NCI-H526 (cell line): ENCODE measurements at places on chromosomes 4 and X.

DNA sequence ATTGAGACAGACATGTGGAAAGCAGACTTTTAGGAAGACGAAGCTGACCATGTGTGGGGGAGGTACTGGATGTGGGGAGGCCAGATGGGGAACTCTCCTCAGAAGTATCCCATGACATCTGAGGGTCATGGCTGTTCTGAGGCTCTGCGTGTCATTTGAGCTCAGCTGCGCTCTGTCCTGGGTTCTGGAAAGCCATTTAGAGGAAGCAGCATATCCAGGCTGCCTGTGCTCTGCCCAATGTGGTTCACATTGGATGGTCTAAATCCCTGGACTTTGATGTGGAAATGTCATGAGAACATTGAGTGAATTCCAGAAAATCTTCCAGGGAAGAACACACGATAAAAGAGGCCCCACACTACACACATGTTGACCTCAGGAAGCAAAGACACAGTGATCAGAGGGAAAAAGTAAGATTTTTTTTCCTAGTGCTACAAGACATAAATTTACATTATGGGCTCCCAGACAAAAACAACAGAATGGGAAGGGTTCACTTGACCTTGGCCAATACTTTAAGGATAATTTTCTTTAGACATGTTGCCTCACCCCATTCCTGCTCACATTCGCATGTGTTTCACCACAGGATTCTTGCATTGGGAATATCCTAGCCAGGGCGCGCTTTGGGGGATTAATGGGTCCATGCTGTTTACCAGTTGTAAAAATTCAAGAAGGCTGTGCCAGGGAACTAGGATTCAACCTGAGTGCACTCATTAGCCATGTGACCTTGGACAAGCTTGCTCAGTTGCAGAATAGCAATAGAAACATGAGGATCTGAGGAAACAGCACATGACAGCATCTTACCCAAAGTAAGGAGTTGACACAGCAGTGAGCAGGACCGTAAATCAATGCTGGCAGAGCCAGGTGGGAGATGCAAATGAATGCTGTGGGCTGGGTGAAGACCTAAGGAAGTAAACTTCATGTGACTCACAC lies 73.2 kb upstream of the C1QTNF7 start:
- DNase-seq: no peak

GRCh38 chr4:181870326-181870725 lies 372.9 kb upstream of the TENM3 start:
- no peak for DNase-seq

- DNase-seq: no peak
Observed at GRCh38 chrX:15384304-15384703, at the start of gene VEGFD. VEGFD (minus strand) TSS chrX:15384413; CDS start chrX:15383946, 467 bp downstream.

- DNase-seq: no peak
Observed at GRCh38 chrX:132406106-132406505, 82.7 kb downstream of the MBNL3 start.

- DNase-seq: peak; percentile 96
Observed at GRCh38 chr4:170259631-170260153, 169.9 kb upstream of the AADAT start.

DNA sequence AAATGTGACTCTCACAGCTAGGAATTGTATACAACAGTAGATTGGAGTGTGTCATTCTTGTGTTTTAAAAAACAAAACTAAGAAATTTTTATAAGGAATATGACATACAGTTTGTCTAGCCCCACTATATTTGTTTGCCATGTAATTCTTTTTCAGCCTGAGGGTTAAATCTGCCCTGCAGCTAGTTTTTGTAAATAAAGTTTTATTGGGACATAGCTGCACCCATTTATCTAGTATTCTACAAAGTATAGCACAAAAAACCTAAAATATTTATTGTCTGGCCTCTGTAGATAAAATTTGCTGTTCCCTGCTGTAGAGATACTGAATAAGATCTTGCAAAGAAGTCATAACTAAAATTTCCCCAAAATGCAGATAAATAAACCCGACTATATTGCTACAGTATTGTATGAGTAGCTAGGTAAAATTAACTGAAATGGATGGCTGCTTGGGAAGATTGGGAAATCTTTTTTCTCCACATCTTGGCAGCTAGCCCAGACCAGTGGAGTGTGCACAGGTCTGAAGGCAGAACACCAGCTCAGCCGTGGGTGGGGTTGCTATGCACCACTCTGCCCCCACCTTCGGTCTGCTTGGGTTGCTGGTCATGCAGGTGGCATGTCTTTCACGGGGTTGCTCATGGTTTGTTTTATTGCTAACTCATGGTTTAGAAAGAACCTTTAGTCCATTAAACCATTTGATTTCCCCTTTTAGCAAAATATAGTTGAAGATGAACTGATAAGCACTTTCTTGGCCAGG lies 127.9 kb downstream of the KLHL8 start:
- no peak for DNase-seq

DNA sequence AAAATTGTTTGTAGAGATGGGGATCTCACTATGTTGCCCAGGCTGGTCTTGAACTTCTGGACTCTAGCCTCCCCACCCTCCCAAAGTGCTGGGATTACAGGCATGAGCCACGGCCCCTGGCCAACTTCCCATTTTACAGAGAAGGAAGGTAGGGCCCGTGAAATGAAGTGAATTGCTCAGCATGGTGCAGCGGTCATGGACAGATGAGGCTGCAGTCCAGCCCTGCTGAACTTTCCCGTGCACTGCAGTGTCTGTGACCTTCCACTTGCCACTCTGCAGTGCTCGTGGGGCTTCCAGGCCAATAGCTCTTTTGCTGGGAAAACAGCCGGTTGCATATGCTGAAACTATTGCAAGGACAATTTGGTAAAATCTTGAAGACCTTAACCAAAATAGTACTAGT lies 454.4 kb upstream of the FAT1 start:
- no peak for DNase-seq

DNA sequence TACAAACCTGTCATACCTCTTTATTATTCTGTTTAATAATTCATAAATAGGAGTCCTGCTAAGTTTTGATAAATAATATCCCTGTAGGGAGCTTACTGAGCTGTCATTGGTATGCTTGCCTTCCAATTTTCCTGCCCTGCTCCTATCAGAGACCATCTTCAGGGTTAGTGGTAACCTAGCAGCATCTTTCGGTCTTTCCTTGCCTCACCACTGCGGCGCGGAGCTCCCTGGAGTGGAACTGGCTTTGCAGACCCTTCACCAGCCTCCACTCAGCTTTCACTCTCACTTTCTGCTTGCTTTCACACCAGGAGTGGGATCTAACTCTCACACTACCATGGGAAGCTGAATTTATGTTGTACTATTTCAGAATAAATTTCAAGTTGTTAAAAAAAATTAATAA lies 481.7 kb upstream of the ATOH1 start:
- no peak for DNase-seq

- no peak for DNase-seq
Observed at GRCh38 chr4:165133150-165133549, 20.5 kb upstream of the TMEM192 start.

DNA sequence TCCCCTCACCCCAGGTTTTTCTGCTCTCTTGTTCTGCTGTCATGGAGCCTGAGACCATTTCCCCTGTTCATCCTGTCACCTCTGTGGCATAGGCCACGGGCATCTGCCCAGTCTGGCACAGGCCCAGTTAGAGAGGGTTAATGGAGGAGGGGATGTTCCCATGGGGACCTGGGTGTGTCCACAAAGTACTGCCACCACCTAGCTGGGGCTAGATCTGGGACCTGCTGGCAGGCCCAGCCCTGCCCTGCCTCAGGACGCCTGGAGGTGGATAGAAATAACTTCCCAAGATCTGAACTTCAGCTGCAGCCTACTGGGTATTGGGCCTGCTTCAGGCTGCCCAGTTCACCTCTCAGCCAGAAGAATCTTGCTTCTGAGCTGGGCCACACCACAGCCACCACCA lies 13.5 kb downstream of the EFNB1 start:
- DNase-seq: no peak

- DNase-seq: no peak
Observed at GRCh38 chr4:26964512-26964911, 103.9 kb downstream of the STIM2 start.

- DNase-seq: no peak
Observed at GRCh38 chr4:113665036-113665435, 96.5 kb downstream of the CAMK2D start.

- DNase-seq: no peak
Observed at GRCh38 chr4:108651014-108651791, 804 bp downstream of the OSTC start.

DNA sequence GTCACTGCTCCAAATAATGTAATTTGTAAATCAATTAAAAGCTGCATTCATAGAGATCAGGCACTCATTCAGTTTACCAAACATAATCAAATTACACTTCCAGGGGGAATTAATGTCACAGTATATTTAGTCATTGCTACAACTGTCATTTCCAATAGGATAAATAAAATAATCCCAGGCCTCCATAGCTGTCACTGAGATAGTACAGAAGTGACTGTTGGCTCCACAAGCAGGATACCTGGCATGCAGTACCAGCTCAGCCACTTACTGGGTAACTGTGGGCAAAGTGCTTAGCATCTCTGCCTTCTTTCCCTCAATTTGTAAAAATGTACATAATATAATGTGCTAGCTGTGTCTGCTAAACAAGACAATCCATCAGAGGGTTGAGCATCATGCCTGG lies 128.1 kb downstream of the CAMK2D start:
- DNase-seq: peak; percentile 12

DNA sequence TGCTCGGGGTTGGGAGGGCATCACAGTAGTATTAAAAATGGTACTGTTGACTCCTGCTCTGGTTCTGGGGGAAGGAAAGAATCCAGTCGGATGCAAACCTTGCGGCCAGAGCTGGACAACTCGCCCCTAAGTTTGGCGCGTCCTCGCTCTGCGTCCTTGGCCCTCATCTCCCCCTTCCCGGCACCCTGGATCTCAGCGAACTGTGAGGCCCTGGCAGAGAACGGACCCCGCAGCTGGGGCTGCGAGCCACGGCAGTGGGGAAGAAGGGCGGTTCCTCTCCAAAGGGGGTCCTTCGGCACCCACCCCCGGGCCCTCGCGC lies 14.0 kb downstream of the ARHGEF6 start:
- DNase-seq: peak; percentile 36

DNA sequence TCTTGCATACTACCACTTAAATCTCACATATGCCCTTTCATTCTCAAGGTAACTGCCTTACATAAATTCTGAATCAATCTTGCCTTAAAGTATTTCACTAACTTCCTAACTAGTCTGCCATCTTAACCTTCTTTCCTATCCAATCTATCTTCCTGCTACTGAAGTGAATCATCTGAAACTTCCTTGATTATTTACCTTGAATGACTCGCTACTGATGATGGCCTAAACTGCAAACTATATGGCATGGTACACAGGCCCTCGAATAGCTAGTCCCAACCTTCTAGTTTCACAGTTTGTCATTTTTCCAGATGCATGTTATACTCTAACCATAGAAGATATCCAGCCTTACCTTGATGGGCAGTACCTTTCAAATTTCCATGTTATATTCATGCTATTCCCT lies 19.9 kb downstream of the PHKA1 start:
- no peak for DNase-seq

- peak; percentile 47 for DNase-seq
Observed at GRCh38 chrX:10156199-10157031, at the start of gene CLCN4. CLCN4 (plus strand) TSS chrX:10156975; CDS start chrX:10185033, 28,058 bp downstream.

DNA sequence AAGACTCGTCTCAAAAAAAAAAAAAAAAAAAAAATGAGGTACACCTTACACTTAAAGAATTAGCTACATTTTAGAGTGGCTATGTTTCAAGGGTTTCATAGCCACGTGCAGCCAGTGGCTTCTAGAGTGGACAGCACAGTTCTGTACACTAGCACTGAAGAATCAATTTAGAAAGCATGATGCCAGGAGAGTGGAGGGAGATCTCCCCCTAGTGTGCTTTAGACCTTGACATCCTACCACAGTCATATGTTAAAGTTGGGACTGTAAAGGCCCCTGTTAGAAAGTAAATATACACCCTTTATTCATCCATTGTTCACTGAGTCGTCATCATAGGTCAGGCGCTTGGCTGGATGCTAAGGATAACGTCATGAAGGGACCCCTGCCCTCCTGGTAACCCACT lies 179.4 kb downstream of the QDPR start:
- DNase-seq: no peak

GRCh38 chr4:184848510-184848909 lies 22.7 kb upstream of the ACSL1 start:
- DNase-seq: no peak

DNA sequence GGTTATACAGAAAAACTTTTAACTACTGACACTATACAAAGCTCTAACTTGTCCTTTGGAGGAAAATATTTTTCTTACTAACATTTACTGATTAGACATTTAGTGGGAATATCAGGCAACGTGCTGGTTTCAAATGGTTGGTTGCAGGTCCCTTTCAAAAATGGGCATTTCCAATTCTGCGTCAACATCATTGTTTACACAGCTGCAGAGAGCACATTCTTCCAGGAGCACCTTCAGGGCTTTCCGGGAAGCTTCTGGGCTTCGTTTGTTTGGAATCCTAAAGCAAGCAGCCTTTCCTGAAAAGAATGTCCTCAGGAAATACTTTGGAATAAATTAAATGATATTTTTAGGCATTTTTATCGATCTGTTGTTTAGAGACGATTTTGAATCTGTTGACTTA lies 289.7 kb downstream of the TRIML1 start:
- DNase-seq: no peak

DNA sequence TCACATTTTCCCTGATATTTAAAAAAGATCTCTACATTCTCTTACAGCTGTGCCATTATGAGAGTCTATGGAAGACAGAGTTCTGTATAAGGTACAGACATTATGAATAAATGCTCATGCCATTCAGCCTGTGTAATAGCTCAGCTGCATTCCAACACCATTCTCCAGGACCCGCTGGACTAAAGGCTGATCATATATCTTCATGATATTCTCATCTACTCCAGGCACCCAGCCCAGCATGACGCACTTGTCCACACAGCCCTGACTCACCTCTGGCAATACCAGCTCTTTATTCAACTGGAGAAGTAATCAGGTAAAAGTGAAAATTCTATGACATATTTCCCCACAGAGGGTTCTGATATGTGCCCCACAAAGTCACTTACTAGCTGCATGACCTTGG lies 437.5 kb upstream of the FGF16 start:
- DNase-seq: no peak

- DNase-seq: no peak
Observed at GRCh38 chr4:27635936-27636913, 775.6 kb downstream of the STIM2 start.

- DNase-seq: no peak
Observed at GRCh38 chrX:3526071-3526470, 179.6 kb upstream of the MXRA5 start.

GRCh38 chr4:40619600-40619999 lies 10.1 kb downstream of the RBM47 start:
- DNase-seq: no peak

DNA sequence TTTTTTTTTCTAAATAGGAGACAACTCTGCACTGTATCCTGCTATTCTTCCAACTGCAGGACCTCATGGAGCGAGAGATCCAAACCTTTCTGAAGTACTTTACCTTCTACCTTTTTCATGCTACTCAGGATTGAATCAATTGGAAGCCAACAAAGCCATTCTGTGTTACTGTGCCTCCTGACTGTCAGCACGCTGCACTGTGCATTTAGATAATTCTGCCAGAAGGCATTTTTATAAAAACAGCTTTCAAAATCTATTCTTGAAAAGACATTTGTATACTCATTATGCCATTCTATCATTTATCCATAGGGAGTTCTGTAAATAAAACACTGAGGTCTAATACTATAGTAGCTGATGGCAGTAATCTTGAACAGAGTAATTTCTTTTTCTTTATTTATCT lies 142.8 kb downstream of the SLIT2 start:
- DNase-seq: no peak

- peak; percentile 2 for DNase-seq
Observed at GRCh38 chr4:155339588-155339987, 37.2 kb downstream of the MAP9 start.
